ENCODE measurements at places on chromosomes 6 and 20.

DNA sequence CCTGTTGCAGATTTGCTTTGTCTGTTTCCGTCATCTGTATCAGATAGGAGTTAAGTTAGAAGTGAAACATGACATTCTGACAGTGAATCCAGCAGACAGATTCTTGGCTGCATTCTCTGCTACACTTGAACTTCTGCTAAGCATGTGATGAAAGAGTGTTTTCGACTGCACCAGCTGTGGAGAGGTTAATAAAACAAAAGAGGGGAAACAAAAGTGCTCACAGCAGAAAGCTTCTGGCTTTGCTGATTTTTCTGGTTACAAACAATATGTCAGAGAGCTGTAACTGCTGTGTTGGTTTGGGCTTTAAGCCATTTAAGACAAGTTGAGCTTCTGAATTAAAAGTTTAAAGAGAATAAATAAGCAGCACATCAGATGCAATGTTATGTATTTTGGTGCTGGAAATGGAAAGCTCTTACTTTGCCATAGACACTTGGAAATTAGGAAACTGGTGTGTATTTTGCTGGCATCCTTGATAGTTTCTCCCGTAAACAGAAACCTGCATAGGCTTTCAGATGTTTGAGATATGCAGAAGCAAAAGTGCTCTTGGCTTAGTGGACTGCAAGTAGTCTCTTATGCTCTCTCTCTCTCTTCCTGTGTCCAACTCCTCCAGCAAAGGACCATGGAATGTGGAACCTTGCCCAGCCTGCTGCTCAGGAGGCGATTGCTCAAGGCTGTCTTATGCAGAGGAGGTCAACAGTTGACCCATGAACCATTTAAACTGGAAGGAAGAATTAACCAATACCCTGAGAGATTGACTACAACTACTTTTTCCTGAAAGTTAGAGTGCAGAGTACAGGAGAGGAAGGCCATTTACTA lies 104.9 kb downstream of the RPS12 start:
- peak; percentile 39 for DNase-seq

- peak; percentile 52 for DNase-seq
Measured at GRCh38 chr6:26097268-26097875, 10.1 kb downstream of the HFE start.

- DNase-seq, result no peak
Measured at GRCh38 chr20:32589256-32589655, 4.1 kb upstream of the NOL4L start.

GRCh38 chr6:149079456-149079855 lies 238.1 kb upstream of the TAB2 start:
- DNase-seq, result no peak

DNA sequence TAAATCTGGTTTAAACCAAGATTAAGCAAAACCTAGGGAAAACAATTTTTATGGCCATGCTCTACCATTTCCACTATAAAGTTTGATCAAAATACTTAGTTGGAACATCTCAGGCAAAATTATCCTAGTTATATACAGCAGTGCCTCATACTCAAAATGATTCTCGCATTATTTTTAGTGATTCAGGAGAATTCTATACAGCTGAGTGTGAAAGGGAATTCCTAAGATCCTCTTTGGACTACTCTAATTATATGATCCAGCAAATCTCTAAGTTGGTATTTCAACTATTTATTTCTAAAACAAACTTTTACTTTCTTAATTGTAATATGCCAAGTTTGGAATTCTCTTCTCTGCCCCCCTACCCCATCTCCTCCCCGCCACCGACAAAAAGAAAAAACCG lies 8.6 kb downstream of the DTNBP1 start:
- DNase-seq, result no peak

DNA sequence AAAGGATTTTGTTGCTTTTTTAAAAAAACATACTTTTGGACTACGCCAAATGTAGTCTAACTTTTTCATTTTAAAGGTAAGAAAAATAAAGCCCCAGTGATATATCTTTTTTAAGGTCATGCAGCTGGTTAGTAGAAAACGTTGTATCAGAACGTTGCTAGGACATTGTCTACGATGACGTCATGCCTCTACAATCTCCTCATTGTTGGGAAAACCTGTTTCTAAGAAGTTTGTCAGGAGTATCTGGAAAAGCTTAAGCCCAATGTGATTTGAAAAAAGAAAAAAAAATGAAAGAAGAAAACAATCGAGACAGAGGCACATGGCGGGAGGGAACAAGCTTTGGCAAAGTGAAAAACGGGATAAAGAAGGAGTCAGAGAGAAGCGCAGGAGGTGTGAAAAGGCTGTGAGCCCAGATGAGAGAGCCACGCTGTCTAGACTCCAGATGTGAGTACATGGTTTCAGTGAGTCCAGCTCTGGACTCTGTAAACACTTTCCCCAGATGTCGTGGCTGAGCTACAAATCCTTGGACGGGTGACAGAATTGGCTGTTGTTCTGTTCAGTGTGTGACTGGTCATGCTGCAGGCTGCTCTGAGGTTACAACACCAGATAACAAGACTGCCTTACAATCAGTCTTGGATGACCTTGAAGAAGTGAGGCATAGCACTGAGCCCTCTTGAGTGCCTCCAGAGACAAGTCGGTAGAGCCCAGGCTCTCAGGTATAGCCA lies 656.7 kb upstream of the ID4 start:
- peak; percentile 94 for DNase-seq

- no peak for DNase-seq
Measured at GRCh38 chr20:57091748-57092111, 174.7 kb downstream of the BMP7 start.

GRCh38 chr6:23403460-23403859 lies 722.6 kb upstream of the NRSN1 start:
- no peak for DNase-seq

GRCh38 chr6:146153040-146153758 lies 124.3 kb downstream of the GRM1 start:
- no peak for DNase-seq

DNA sequence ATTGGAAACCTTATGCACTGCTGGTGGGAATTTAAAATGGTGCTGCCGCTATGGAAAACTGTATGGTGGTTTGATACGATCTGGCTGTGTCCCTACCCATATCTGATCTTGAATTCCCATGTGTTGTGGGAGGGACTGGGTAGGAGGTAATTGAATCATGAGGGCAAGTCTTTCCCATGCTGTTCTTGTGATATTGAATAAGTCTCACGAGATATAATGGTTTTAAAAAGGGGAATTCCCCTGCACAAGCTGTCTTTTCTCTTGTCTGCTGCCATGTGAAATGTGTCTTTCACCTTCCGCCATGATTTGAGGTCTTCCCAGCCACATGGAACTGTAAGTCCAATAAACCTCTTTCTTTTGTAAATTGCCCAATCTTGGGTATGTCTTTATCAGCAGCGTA lies 4.9 kb downstream of the TAP2 start:
- DNase-seq, result no peak

GRCh38 chr6:121849477-121849876 lies 414.0 kb downstream of the GJA1 start:
- no peak for DNase-seq

DNA sequence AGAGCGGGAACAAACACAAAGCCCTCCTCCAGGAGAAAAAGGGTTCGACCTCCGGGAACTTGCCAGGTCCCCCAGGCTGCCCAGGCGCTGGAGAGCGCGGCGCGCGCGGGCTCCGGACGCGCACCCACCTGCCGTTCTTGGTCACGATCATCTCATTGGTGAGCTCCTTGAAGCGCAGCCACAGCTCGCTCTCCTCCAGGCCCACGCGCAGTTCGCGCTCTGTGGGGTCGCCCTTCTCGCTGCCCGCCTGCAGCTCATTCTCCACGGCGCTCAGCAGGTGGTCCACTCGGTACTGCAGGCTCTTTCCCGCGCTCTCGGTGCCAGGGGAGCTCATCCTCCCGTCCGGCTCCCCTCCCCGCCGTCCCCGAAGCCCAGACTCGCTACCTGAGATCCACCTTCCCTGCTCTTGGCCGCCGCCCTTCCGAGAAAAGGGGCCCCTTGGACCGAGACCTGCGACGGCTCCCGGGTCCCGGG lies 356 bp downstream of the TBXT start:
- DNase-seq, result no peak

GRCh38 chr6:139640921-139641320 lies 266.5 kb upstream of the CITED2 start:
- no peak for DNase-seq

- no peak for DNase-seq
Measured at GRCh38 chr6:156809034-156809433, 31.9 kb downstream of the ARID1B start.

GRCh38 chr6:82775361-82775760 lies 290.3 kb downstream of the UBE3D start:
- peak; percentile 2 for DNase-seq

DNA sequence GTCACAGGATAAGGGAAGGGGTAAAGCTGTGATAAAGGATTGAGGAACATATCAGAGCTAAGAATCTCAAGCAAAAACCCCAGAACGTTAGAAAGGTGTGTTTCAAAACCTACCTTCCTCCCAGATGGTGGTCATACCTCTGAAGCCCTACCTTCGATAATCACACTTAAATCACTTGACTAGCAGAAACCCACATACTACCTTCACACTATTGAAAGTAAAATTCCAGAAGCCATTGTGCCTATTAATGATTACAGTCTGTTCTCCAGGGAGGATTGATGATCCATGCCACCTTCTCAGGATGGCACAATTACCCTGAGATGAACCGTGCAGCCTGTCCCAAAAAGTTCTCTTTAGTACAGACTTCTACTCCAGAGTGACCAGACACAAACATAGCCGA lies 72.3 kb upstream of the SOX4 start:
- DNase-seq, result no peak

GRCh38 chr20:58231683-58232082 lies 3.2 kb upstream of the ANKRD60 start:
- no peak for DNase-seq

GRCh38 chr6:33826537-33826936 lies 22.7 kb upstream of the MLN start:
- DNase-seq, result no peak

- DNase-seq, result no peak
Measured at GRCh38 chr6:122246906-122247658, 152.4 kb upstream of the HSF2 start.

- no peak for DNase-seq
Measured at GRCh38 chr6:112934433-112935327, 587.5 kb downstream of the RFPL4B start.

DNA sequence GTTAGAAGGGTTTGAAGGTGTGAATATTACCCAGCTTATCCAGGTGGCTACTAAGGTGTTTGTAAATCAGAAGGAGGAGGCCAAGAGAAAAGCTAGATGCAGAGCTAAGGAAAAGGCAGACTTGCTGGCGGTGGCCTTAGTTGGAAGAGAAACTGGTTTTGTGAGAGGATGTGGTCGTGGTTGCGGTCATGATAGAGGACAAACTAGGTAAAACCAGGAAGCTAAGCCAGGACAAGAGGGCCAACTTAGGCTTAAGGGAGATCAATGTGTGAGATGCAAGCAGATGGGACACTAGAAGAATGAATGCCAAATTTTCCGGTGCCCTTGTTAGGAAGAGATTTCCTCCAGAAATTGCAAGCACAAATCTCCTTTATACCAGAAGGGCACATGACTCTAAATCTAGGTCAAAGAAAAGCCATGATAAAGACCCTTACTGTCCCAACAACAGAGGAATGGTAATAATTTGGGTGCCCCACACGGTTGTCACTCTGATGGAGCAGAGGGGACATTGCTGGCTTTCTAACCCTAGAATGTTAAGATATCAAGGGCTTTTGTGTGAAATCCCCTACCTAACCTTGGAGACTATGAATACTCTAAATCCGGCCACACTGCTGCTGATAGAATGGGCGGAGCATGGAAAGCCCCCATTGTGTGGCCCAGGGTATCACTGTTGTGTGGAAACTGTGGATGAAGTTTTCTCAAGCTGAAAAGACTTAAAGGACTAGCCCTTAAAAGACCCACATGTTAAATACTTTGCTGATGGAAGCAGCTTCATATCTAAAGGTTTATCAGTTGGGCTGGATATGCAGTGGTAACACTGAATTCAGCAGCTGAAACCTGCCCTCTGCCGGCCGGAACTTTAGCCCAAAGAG lies 7.8 kb downstream of the IL22RA2 start:
- no peak for DNase-seq

GRCh38 chr6:110532431-110532830 lies 56.0 kb upstream of the SLC22A16 start:
- no peak for DNase-seq

GRCh38 chr6:161257793-161258457 lies 15.9 kb downstream of the AGPAT4 start:
- DNase-seq, result no peak

DNA sequence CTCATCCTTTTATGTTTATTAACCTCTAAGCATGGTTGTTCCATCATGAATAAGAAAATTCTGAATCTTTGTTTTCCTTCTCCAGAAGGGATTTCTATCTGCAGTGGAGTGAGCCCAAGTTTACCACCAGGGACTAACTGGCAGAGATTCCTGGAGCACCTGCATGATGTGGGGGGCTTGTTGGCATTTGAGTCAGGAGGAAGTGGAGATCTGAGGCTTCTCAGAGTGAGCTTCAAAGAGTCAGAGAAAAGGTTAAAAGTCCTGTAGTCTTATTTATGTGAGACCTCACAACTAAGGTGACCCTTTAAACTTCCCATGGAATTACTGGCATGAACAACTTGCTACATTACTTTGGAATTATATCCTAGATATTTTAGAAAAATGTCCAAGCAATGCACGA lies 138.1 kb upstream of the SLC24A3 start:
- DNase-seq, result no peak

DNA sequence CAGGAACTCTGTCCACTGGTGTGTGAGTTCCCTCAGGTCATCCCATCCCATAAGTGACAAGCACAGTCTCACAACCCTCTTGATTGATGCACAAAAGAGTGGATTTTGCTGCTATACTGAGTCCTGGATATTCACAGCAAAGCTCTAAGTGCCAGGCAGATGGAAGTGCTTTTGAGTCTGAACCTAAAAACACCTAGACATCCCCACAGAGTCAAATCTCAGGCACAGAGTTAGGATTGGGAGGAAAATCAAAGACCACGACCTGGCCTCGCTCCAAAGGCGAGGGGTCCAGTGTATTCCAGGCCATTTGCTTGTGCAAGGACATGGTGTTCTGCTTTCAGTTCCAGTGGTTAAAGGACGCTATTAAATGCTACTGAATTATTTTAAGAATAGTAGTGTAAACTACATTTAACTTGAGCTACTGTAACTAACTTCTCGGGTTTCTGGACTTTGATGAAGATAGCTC lies 56.8 kb downstream of the RREB1 start:
- DNase-seq, result no peak
